ENCODE measurements at places on chromosomes 13 and 19.
A peak's percentile ranks its signal among the peaks of the same experiment; 100 is the strongest.

DNA sequence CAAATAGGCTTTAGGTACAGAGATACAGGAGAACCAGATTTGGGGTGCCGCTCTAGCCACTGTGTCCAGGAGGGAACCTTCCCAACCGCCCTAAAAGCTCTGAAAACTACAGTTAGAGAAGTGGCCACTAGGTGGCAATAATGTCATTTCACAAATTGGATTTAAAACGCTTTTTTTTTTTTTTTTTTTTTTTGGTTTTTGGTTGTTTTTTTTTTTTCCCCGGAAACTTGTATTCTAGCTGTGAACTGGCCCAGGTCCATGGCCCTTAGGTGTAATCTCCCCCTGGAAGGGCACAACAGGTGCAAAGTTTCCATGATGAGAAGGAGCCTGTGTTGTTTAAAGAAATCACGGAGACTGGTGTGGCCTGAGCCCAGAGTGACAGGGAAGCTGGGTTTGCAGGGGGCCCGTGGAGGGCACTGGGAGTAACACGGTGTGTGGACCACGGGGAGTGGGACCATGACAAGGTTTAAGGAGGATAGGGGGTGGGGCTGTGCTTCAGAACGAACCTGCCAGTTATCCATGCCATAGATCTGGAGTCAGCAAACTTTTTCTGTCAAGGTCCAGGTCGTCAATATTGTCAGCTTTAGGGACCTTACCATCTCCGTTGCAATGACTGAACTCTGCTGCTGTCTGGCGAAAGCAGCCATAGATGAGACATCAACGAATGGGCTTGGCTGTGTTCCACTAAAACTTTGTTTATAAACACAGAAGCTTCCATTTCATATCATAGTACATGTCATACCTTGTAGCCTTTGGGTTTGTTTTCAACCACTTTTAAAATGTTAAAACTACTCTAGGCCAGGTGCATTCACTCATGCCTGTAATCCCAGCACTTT is 10.1 kb downstream of the OR1I1 start:
- DNase-seq: peak; percentile 51

DNA sequence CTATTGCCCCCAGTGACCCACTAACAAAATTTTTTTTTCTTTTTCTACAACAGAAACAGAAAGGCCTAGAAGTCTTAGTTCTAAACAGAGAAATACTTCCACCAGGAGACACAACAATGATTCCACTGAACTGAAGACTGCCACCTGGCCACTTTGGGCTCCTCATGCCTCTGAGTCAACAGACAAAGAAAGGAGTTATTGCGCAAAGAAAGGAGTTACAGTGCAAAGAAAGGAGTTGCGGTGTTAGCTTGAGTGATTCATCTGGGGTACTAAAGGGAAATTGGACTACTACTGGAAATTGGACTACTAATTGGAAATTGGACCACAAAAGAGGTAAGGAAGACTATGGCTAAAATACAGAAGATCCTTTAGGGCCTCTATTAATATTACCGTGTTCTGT is 116.6 kb downstream of the PCDH17 start:
- DNase-seq: no peak

DNA sequence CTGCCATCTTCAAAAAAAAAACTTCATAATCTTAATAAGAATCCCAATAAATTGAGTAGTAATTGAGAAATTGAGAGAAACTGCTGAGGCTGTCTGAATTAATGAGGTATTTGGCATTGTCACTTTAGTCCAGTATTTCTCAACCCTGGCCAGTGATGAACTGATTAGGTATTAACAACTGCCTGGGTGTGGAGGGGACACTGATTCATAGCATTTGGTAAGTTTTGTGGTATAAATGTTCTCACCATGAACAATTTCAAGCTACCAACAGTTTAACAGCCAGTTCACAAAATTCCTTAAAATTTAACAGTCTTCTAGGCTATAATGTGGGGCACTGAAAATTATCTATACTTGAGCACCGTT is 18.3 kb downstream of the GPC6 start:
- DNase-seq: peak; percentile 65

GRCh38 chr13:72839831-72840426 is 58.0 kb downstream of the PIBF1 start:
- peak; percentile 74 for DNase-seq

GRCh38 chr13:98300956-98301641 is 124.0 kb upstream of the RNF113B start:
- DNase-seq: peak; percentile 36

DNA sequence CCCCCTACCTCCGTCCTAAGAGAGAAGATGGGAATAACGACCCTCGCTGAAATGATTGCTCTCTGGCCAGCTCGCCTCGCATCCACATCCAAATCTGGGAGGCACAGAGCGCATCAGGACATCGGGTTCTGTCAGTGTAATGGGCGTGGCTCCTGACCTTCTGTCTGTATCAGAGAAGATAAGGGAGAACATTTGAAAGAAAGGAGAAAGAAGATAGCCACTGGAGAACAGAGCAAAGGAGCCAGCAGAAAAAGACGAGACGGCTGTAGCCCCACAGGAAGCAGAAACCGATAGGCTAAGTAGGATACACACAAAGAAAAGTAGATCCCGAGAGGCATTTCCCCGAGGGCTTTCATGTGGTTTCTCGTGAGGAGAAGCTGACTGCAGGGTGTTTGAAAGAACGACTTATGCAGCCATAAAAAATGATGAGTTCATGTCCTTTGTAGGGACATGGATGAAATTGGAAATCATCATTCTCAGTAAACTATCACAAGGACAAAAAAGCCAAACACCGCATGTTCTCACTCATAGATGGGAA is 14.0 kb upstream of the GJB2 start:
- no peak for DNase-seq

DNA sequence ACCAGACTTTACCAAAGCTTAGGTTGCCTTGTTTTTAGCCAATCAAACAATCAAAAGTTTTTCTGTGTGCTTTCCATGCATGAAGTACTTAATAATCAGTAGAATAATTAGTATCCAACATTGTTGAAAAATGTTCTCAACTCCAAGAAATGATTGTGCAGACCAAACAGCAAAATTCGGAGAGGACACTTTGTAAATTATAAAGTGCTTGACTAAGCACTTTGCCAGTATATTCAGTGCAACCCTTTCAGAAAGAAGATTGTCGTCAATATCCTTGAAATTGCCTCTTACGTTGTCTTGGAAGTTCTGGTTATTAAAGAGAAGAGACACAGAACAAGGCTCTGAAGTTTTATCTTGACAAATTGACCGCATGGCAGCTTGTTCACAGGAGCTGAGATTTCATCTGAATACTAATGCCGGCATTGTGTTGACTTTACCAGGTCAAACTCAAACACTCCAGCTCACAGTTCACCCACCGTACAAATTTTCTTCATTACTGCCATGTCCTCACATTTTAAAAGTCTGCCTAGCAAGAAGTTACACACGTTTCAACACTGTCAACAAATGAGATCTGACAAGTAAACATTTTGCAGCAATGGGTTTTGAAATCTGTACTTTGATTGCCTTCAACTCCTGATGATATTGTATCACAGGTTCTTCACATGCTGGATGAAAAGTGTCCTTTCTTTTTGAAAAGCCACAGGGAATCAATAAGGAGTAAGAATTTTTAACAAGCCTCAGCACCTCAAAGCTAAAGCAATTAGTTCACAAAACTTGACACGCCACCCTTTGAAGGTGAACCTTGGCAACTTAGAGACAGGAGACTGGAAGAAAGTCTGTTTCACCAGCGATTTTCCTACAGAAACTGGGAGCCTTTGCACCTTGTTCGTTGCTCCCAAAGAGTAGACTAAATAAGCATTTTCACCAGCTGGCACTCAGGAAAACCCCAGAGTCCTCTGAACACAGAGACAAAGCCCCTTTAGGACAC is 150.9 kb downstream of the RFC3 start:
- DNase-seq: no peak

GRCh38 chr13:25973576-25973975 is 78.2 kb downstream of the SHISA2 start:
- no peak for DNase-seq

DNA sequence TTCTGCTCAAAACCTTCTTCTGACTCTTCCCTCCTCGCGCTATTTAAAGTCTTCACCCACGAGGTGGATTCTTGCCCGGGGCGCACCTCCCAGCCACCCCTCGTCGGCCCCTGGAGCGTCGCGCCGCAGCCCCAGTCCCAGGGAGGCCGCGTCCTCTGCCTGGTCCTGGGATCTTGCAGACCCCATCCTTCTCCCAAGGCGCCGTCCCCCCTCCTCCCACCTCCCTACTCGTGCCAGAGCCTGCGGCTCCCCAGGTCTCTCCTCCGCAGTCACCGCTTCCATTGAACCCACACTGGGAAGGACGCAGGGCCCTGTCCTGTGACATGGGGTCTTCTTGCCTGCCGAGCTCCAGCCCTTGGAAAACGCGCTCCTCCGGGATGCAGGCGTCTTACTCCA is 486 bp downstream of the ZNF808 start:
- peak; percentile 3 for DNase-seq

GRCh38 chr13:72186730-72187422 is 319.9 kb upstream of the DACH1 start:
- DNase-seq: no peak

DNA sequence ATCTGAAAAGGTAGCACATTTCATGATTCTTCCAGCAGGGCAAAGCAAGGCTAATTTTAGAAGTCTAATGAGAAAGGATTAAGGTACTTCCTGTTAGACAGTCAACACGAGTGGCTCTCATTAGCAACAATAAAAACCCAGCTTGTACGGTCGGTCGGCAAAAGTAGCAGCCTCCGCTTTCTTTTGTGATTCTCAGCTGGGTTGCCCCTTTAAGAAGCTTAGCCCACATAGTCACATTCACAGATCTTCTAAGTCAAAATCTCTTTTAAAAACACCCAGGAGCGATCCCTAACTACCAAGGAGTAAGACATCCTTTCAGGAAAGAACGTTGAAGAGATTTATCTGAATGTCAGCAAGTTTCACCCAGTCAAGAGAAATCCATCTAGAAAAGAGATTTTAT is 684.8 kb downstream of the DIAPH3 start:
- DNase-seq: no peak

GRCh38 chr19:3572132-3572854 is 451 bp upstream of the HMG20B start:
- peak; percentile 97 for DNase-seq

- no peak for DNase-seq
Observed at GRCh38 chr19:1613808-1614570, 8.7 kb upstream of the UQCR11 start.

- DNase-seq: no peak
Observed at GRCh38 chr13:84784443-84785153, 902.3 kb upstream of the SLITRK1 start.

GRCh38 chr19:50000841-50001557 is 24.2 kb downstream of the VRK3 start:
- no peak for DNase-seq

- DNase-seq: no peak
Observed at GRCh38 chr13:114334305-114335053, 20.2 kb downstream of the CHAMP1 start.

- DNase-seq: peak; percentile 33
Observed at GRCh38 chr13:97224544-97225300, 2.6 kb downstream of the MBNL2 start.

DNA sequence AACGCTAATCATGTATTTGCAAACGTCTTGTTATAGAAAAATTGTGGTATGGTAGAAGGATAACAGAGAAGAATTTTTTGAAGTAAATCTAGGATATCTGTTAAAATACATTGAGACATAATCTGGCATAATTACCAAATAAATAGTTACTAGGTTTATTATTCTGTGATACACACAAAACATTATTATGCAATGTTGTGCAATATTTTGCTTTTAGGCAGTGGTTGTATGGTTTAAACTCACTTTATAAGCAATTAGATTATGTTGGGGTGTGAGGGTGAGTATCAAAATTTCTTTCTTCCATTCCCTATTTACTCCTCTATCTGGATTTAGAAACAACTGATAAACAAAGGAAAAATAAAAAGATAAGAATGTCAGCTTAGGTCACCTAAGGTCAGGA is 385.6 kb downstream of the SLITRK6 start:
- DNase-seq: no peak

DNA sequence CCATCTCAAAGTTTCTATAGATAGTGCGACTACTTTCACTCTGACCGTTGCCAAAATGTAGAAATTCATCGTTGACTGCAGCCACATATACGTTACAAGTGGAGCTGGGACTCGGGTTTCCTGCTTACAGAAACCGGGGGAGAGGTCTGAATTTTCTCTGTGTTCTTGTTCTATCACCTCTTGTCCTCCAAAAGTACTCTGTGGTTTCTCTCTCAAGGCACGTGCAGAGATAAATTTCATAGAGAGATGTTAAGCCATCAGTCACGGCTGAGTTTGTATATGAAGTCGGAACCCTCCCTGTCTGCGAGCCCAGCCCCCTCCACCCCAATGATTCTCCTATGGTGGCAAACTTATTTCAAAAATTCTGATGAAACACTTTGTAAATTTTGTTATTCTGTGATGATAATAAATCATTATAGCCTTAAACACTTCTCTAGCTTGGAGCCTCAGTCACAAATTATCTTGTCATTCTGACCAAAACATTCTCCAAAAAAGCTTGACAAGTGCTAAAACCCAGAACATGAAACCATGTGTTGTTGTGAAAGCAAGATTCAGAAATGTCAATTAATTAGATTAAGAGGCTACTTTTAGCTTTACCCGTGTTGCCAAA is 87.5 kb downstream of the TSHZ3 start:
- DNase-seq: peak; percentile 28

GRCh38 chr13:93915269-93915809 is 564.1 kb downstream of the DCT start:
- peak; percentile 73 for DNase-seq

DNA sequence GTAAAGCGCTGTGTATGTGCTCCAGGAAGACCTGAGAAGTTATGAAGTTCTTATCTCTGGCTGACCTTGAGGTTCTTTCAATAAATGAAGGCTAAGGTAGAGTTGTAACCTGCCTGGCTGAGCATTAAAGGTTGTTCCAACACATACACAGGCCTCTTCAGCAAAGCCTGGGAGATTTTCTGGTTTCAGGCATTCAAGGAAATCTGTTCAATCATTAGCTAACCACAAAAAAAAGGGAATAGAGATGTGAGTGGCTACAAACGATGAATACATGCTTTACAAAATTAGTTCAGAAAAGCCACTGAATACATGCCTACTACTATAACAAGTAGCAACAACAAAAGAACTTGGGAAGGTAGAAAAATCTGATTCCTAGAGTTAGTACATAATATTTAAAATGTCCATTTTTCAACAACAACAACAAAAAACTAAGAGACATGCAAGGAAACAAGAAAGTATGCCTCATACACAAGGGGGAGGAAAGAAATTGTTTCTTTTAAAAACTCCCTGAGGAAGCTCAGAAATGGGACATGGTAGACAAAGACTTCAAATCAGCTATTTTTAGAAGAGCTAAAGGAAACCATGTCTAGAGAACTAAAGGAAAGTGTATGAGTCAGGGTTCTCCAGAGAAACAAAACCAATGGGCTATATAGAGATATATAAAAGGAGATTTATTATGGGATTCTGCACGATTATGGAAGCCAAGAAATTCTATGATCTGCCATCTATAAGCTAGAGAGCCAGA is 191.5 kb upstream of the IPO5 start:
- DNase-seq: no peak

DNA sequence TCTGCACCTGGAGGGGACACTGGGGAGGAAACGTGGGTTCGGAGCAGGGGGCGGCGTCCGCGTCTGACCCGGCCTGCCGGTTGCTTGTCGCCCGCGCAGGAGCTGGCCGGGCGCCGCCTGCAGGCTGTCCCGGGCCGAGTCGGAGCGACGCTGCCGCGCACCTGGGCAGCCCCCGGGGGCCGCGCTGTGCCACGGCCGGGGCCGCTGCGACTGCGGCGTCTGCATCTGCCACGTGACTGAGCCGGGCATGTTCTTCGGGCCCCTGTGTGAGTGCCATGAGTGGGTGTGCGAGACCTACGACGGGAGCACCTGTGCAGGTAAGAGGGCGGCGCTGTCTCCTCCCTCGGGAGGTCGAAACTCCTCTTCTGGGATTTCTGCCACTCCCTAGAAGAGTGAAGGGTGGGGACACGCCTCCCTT is 1.3 kb downstream of the ITGBL1 start:
- no peak for DNase-seq

- DNase-seq: no peak
Observed at GRCh38 chr19:10095622-10095947, 6.9 kb downstream of the ANGPTL6 start.

All from AG08395 (cell line).